Esophagus muscularis mucosa (tissue), 4 donors: ENCODE measurements at places on chromosomes 4 and X.

- no peak for DNase-seq
Observed at GRCh38 chr4:128427832-128428366, 140.3 kb upstream of the PGRMC2 start.

DNA sequence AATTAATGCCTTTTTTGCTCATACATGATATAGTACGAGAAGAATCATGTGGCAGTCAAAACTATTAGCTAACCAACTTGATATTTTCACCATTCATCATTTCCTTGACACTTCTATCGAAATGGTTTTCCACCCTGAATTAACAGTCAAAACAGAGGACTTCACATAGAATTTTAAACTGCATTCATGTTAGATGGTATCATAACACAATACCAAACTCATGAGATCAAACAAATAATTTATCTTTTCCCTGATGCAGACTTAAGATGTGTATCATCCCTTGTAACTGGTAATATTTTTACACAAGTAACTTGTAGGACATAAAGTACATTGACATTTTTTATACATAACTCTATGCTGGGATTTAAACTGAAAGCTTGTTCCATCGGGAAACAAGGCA is 18.2 kb upstream of the ANTXR2 start:
- DNase-seq = no peak

DNA sequence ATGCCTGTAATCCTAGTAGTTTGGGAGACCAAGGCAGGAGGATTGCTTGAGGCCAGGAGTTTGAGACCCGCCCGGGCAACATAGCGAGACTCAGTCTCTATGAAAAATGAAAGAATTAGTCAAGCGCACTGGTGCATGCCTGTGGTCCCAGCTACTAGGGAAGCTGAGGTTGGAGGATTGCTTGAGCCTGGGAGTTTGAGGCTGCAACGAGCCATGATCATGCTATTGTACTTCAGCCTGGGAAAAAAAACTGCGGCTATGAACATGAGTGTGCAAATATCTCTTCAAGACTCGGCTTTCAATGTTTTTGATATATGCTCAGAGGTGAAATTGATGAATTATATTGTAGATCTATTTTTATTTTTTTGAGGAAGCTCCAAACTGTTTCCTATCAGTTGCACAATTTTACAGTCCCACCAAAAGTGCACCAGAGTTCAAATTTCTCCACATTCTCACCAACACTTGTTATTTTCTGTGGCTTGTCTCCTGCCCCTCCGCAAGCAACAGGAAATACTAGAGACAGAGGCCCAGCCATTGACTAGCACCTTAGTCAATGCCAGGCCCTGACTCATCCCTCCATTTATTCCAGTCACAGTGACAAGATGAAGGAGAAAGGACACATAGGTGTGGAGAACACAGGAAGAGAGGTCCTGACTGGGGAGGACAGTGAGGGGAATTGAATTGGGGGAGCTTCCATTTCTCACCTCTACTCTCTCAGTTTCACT is 33.1 kb upstream of the ZNF41 start:
- DNase-seq = no peak

- no peak for DNase-seq
Observed at GRCh38 chr4:39068907-39069306, 6.9 kb downstream of the KLHL5 start.

- peak; percentile 55 for DNase-seq
Observed at GRCh38 chr4:98638661-98639060, 19.8 kb downstream of the TSPAN5 start.

DNA sequence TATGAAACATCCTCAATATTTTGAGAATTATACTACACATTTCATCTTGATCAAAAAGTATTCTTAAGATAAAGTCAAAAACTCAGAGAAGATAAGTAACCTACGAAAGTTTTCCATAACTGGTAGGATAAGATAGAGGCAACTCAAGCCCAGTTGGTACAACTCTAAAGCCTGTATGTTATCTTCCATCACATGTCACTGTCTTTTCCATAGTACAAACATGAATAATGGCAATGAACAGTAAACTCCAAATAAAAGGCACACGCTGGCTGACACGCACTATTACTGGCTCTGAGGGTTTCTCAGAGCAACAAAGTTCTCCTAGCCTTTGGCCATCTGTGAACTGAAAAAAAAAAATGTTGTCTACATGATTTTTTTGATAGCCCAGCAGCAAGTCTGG is 27.2 kb downstream of the LIN54 start:
- no peak for DNase-seq

DNA sequence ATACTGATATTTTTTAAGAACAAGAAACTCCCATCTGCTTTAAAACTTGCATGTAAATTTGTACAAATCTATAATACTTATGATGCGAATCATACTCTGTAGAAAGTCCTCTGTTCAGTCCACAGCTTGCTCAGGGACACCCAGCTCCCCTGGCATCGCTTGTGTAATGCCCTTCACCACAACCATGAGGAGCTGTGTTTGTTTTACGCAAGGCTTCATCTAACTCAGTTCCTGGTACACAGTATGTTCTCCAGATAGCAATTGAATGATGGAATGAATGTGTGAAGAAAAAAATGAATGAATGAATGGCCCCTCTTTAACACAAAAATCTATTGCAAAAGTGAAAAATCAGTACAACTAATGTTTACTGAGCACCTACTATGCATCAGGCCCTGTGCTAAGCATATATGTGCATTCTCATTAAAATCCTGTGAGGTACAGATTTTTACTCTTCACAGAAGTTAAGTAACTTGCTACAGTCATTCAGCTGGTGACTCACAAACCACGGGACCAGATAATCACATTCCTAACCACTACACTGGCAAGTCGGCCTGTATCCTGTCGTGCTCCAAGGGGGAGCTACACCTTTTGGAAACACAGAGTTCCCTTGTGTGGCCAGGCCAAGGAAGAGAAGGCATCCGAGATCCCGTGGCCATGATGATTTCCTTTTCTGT is 58.7 kb upstream of the KDR start:
- DNase-seq = no peak

GRCh38 chrX:100928660-100929613 is at the start of gene XKRX:
Gene XKRX (minus strand): TSS chrX:100928917. CDS start chrX:100928304, 613 bp downstream.
- DNase-seq = no peak

GRCh38 chr4:10095296-10095991 is 21.2 kb downstream of the WDR1 start:
- DNase-seq = no peak

- DNase-seq = no peak
Observed at GRCh38 chrX:138018145-138018799, 452.3 kb downstream of the ZIC3 start.

GRCh38 chrX:118644378-118644777 is 83.0 kb upstream of the IL13RA1 start:
- DNase-seq = no peak

DNA sequence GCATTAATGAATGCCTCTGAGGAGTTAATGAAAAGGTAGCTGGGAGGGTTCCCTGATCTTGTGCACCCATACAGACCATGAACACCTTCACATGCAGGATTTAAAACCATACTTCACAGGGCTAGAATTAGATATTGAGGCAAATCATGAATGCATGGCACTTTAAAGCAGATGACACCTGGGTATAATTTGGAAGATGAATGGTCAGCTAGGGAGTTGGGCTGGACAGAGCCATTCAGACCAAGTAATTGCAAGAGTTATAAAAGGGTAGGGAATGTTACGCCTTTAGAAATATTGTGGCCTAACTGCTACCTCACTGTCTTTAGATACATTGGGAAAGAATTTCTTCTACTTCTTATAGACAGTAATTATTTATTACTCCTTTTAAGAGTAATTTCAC is 89.1 kb upstream of the ZNF827 start:
- no peak for DNase-seq

GRCh38 chr4:139299536-139299935 is 1.8 kb upstream of the NAA15 start:
- no peak for DNase-seq

DNA sequence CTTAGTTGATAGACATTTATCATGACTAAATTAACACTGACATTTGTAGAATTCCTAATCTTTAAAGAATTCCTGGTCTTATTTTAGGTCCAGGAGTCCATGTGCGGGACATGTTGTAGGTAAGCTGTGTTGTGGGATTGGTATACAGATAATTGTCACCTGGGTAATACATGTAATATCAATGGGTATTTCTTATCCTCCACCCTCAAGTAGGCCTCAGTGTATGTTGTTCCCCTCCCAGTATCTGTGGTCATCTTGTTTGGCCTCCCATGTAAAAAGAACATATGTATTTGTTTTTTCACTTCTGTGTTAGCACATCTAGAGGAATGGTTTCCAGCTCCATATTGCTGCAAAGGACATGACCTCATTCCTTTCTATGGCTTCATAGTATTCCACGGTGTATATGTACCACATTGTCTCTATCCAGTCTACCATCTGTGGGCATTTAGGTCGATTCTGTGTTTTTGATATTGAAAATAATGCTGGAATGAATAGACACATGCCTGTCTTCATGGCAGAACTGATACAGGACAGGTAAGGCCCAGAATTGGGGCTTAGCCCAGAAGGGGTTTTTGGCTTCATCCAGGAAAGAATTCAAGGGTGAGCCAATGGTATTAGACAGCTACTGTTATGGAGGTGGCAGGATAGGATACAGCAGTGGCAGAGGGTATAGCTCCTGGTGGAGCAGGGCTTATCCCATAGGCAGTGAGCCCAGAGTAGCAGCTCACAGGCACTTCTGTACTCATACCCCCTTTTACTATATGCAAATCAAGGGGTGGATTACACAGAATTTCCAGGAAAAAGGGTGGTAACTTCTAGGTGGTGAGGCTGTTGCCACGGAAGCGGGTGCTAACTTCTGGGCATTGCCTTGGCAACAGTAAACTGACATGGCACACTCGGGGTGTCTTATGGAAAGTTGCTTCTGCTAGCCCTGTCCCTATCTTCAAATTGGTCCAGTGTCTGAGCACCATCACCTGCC is 66.1 kb upstream of the WDR1 start:
- no peak for DNase-seq

DNA sequence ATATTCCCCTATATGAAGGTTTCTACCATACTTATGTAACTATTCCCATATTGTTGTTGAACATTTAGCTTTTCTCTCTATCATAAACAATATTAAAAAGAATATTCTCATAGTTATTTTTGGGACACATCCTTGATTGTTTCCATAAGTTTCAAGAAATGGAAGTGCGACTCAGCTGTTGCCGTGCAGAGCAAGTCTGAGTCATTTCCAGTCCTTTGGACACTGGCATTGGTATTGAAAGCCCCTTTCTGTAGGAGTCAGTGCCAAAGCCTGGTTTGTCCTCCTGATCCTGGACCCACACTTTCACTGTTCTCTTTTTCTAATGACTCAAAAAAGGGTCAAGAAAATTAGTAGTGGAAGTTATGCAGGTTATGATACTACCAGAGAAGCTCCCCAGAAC is 108.3 kb upstream of the DIAPH2 start:
- no peak for DNase-seq

GRCh38 chr4:78207541-78207940 is 150.4 kb downstream of the FRAS1 start:
- DNase-seq = no peak

DNA sequence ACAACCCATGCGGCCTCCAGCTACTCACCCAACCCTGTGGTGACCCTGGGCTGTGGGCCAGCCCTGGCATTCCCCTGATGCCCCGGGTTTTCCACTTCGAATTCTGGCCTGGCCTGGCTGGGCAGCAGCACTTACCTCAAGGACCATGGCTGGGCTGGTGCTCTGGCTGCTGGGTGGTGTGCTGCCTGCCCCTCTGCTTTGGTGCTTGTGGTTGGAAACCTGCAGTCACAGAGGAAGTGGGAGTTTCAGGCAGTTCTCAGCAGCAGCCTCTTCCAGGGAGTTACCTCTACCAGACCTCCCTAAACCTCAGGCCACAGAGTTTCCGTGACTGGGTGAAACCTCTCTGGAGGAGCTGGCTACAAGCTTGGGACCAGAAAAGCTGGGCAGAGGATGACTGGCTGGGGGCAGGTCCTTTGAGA is at the start of gene CXCR3:
Gene CXCR3, minus strand, starts transcription at position 209 of the 419 bp plus-strand sequence. Its CDS starts 62 bp downstream, at position 147.
- no peak for DNase-seq

GRCh38 chr4:121669163-121669550 is 27.6 kb downstream of the ANXA5 start:
- no peak for DNase-seq

DNA sequence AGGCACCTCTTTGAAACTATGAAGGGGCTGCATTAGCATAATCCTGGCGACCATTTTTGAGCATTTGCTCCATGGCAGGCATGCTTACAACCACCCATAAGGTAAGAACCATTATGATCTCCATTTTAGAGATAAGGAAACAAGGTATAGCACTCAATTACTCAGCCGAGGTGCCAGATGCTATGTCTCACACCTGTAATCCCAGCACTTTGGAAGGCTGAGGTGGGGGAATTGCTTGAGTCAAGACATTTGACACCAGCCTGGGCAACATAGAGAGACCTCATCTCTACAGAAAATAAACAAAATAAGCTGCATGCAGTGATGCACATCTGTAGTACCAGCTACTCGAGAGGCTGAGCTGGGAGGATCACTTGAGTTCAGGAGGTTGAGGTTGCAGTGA is 43.6 kb downstream of the TIGD4 start:
- peak; percentile 12 for DNase-seq

- no peak for DNase-seq
Observed at GRCh38 chr4:90544532-90545045, 417.4 kb downstream of the CCSER1 start.

DNA sequence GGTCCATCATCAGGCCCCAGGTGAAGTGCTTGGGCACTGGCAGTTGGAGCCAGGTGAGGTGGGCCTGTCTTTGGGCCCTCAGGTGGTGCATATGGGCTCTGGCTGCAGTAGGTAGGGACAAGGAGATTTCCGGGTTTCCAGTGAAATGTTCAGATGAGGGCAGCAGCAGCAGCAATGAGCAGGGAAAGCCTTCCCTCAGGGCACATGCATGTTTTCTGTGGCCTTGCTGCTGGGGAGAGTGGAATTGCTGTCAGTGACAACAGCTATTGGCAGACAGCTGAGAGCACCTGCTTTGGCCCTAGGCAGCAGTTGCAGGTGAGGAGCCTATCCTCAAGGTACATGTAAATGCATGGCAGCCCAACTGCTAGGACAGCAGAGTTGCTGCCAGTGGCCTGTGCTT is 58.9 kb upstream of the QRFPR start:
- no peak for DNase-seq

DNA sequence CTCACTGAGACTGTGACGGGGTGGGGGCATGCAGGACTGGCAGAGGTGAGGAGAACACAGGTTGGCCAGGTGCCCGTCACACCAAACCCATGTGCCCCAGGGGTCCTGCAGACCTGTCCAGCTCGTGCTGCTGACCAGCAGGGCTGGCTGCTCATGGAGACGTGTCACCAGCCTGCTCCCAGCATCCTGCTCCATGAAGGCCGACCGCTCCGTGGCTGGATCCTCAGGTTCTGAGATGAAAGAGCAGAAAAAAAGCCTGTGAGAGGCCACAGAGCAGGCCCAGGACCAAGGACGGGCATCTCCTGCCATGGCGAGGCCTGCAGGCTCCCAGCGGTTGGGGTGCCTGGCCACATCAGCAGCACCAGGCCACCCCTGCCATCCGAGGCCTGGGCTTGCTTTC is 71.7 kb upstream of the DRD5 start:
- DNase-seq = no peak
